HT1080 (cell line): ENCODE measurements at places on chromosomes 7 and 10. TPM values are rescaled to one million over a fixed set of nuclear protein-coding genes. Genes with fewer than 3 reads are reported as not detected.

Gene PNLIP
- not detected in 2 replicates for total RNA-seq

Gene C7orf57
- 1.2 TPM in 1 of 2 replicates, not detected in the other for total RNA-seq

Gene PDK4
- total RNA-seq: not detected in 2 replicates

Gene SPDYE2B
- not detected in 2 replicates for total RNA-seq

Gene PHYHIPL
- total RNA-seq: not detected in 2 replicates

Gene ZNF503
- 1.8 and 2.8 TPM in 2 replicates for total RNA-seq

Gene SPDYE6
- not detected in 2 replicates for total RNA-seq

Gene SERPINE1
- 179 and 187 TPM in 2 replicates for total RNA-seq

Gene ZNF32
- 31.2 and 31.8 TPM in 2 replicates for total RNA-seq

- no peak for DNase-seq
Observed at GRCh38 chr10:132096863-132097478, 31.2 kb downstream of the JAKMIP3 start.

- no peak for DNase-seq
Observed at GRCh38 chr10:5608608-5609220, 57.7 kb downstream of the ASB13 start.

DNA sequence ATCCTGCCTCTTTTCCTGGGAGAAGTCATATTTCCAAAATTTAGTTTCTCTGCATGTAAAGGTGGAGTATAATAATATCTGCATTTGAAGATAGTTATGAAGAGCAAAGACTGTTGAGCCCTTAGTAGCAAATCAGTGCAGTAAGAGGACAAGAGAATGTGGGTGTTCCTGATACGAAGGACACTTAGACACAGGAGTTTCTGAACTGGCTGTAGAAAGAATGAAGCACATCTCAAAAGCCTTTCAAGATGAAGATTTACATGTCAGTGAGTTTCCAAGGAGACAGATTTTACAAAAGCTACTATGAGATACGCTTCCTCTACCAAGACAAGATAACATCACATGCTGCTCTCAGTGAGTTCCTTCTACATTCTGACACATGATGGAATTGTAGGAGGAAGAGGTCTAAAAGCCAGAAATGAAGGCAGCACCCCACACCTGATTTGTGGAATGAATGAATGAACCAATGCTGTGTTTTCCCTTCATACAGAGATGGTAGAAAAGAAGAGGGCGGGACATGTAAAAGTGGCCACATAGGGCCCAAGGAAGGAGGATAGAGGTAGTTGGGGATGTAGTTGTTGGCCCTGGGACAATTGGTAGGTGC is 173.6 kb upstream of the PDE1C start:
- no peak for DNase-seq

DNA sequence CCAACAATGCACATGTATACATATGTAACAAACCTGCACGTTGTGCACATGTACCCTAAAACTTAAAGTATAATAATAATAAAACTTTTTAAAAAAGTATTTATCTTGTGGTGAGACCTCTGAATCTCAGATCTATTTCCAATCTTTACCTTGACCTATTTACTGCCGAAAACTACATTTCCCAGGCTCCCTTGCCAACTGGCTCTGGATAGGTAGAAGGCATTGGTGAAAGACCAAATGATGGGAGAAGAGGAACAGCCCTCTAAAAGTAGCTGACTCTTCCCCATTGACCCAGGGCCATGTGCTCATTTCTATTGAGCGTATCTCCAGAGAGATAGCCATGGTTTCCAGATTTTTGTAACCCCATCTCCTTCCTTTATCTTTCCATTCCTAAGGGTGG is 247.4 kb downstream of the GPAM start:
- DNase-seq: no peak

- no peak for DNase-seq
Observed at GRCh38 chr7:141014125-141014523, 628 bp downstream of the MRPS33 start.

DNA sequence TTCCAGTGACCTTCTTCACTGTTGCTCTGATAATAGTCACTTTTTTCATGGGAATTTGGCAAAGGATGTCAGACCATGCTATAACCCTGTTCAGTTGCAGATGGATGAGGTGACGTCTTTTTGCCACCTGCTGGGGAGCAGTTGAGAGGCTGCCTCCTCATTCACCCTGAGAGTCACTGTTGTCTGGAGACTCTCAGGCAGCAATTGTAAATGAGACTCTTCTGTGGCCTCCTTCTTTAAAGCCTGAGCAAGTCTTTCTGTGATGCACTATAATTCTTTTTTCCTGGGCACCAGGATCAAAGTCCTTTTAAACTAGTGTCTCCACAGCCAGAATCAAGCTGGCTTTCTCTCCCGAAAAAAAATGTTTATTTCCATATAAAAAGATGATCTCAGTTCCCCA is 345.1 kb downstream of the ARL4A start:
- DNase-seq: no peak

- no peak for DNase-seq
Observed at GRCh38 chr10:131576341-131577177, 265.0 kb upstream of the TCERG1L start.

GRCh38 chr10:70481831-70482530 is 3.4 kb downstream of the PALD1 start:
- no peak for DNase-seq

DNA sequence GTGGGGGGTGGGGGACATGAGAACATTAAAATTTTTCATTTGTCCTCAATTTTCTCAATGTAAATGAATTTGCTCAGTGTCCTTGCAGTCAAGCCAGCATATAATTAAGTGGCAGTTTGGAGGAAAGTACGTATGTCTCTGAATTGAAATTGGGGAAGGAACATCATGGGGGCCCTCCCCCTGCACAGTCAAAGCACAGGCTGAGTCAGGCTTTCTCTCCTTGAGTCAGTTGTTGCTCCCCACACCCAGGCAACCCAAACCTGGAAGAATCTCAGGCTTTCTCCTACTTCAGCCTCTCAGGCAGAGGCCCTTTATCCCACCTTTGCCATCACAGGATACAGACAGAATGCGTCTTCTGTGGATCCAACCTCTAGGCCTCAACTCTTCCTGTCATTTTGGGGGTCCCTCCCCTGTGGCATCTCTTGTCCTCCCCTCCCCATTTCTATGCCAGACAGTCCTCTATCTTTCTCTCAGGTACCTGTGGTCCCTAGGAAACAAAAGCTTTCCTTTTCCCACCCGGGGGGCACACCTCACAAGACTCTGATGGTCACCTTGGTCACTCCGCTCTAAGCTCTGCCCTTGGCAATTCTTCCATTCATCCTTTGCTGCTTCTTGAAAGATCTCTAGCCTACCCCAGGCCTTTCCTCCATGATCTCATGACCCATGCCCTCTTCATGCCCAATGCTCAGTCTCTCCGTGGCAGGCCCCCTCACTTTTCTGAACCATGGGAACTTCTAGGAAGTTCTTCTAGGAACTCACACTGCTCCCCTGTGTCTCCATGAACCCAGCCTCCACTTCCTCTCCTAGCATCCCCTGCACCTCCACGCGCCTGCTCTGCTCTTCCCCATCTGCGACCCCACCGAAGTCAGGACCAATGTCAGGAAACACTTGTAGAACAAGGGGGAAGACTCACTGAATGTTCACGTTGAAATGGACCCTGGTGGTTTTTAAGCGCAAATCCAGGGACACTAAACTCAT is 40.4 kb downstream of the CREB3L2 start:
- peak; percentile 36 for DNase-seq

DNA sequence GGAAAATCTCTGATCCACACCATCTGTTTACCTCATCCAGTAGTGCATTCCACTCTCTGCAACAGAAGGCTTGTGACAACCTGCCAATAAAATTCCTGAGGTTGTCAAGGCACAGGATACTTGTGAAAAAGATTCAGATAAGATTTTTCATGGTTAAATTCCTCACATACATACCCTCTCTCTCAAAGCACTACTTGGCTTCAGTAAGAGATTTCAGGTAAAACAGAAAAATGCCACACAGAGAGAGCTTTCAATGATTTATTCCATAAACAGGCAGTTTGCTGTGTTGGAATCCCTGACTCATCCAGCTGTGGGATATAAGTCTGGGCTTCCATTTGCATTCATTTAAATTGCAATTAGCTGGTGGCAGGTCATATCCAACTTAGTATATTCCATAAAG is 99.7 kb upstream of the CAV2 start:
- peak; percentile 66 for DNase-seq

DNA sequence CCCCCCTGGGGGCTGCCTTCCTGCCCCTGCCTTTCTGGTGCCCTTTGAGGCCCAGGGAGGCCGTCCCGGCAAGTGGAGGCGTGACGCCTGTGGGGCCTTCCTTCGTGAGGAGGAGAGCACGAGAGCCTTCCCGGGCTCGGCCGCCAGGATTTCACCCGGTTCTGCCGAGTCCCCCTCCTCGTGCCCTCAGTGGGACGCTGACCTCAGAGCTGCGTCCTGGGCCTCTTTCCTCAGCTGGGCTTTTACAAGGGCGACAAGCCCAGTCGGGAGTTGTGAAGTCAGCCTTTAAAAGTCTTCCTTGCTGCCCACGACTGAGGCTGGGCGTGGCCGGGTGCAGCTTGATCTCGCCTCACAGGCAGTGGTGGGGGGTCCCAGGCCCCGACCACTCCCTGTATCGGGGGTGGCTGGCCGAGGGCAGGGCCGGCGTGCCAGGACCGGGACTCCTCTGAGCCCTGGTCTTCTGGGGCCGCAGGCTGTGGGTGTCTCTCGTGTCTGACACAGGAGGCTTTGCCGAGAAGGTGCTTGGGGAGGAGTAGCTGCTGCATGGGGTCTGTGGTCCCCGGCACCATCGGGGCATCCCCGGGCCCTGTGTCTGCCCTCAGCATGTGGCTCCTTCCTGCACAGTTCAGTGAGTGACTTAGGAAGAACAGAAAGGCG is 41.8 kb downstream of the FAM20C start:
- no peak for DNase-seq

GRCh38 chr10:119595676-119596515 is 868 bp downstream of the TIAL1 start:
- DNase-seq: peak; percentile 27

DNA sequence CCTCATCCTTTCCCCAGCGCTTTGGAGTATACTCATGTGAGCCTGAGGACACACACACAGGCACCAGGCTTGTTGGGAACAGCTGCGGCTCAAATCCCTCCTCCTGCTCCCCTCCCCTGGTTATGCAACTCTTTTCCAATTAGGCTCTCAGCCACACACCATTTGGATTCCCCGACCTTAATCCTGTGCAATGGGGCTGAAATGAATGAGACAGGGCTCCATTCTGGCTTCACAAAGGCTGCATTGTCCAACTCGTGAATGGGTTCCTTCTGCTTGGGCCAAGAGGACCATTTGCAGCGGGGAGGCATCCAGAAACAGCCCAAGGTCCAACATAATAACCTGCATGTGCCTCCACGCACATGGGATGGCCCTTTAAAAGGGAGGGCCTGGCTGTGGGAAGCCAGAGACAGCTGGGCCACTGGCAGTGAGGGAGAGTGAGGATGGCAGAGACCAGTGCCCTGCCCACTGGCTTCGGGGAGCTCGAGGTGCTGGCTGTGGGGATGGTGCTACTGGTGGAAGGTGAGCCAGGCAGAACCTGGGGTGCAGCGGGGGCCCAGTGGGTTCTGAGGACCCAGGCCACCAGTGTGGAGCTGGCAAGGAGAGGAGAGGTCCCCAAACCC is at the start of gene RGR:
Gene RGR (plus strand): TSS at position 403 of the 620 bp plus-strand sequence. CDS start 38 bp downstream, at position 441.
- no peak for DNase-seq

- no peak for DNase-seq
Observed at GRCh38 chr10:79552143-79552542, 8.1 kb downstream of the SFTPA2 start.

- DNase-seq: peak; percentile 49
Observed at GRCh38 chr10:93813507-93814465, 56.0 kb downstream of the LGI1 start.

DNA sequence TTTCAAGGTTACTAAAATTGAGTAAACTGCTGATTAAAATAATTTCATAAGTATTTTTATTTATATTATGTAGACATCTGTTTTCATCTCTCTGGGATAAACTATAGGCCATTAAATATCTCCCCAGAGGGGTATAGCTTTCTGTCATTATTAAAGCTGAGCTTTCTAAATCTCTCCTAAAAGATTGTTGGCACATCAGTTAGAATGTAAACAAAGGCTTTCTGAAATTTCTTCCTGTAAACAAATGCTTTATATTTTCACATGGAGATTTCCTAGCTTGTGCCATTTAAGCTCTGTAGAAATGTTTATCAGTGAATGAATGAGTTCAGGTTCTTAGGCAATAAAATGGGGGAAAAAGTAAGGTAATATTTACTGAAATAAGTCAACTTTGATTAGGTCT is 35.7 kb downstream of the PPP1R9A start:
- DNase-seq: no peak

GRCh38 chr7:13989126-13989948 is at the start of gene ETV1:
Gene ETV1, minus strand, starts transcription at chr7:13989666. Its CDS starts 614 bp downstream, at chr7:13989052.
- peak; percentile 71 for DNase-seq

DNA sequence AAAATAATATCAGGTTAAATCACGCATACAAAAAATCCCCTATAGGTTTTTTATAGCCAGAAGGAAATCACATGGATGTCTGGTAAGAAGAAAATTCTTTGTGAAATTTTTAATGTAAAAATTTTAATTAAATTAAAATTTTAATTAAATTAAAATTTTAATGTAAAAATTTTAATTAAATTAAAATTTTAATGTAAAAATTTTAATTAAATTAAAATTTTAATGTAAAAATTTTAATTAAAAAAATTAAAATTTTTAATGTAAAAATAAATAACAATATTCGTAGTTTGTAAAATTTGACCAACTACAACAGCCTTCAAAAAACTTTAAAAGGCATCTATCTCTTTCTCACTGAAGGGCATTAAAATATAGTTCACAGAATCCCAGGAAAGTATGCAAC is 61.5 kb downstream of the CTTNBP2 start:
- DNase-seq: no peak

DNA sequence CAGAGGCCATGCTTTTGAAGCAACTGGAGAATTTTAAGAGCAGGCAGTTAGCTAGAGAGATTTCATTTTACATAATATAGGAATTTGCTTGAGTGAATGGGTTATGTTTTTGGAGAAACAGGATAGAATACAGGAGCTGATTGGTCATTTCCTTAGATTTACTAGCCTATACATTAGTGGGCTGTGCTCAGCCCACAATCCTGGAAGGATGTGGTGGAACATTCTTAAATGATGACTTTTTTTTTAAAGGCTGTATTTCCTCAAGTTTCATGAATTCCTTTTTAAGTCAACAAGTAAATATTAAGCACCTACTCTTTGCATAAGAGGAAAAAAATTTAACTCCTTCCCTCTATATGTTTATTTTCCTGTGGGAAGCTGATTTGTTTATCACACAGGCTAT is 314.4 kb upstream of the BMPER start:
- DNase-seq: peak; percentile 77

DNA sequence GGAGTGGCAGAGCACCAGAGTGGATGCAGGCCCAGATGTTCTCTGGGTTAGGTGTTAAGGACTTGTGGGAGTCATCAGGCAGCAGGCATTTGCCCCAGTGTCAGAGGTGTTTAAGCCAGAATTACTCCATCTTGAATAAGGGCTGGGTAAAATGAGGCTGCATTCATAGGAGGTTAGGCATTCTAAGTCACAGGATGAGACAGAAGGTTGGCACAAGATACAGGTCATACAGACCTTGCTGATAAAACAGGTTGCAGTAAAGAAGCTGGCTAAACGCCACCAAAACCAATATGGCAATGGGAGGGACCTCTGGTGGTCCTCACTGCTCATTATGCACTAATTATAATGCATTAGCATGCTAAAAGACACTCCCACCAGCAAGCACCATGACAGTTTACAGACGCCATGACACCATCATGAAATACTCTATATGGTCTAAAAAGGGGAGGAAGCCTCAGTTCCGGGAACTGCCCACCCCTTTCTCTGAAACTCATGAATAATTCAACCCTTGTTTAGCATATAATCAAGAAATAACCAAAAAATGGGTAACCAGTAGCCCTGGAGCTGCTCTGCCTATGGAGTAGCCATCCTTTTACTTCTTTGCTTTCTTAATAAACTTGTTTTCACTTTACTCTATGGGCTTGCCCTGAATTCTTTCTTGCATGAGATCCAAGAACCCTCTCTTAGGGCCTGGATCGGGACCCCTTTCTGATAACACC is 882 bp upstream of the LRRC61 start:
- DNase-seq: no peak
